ENCODE measurements at places on chromosomes 6 and 20.

DNA sequence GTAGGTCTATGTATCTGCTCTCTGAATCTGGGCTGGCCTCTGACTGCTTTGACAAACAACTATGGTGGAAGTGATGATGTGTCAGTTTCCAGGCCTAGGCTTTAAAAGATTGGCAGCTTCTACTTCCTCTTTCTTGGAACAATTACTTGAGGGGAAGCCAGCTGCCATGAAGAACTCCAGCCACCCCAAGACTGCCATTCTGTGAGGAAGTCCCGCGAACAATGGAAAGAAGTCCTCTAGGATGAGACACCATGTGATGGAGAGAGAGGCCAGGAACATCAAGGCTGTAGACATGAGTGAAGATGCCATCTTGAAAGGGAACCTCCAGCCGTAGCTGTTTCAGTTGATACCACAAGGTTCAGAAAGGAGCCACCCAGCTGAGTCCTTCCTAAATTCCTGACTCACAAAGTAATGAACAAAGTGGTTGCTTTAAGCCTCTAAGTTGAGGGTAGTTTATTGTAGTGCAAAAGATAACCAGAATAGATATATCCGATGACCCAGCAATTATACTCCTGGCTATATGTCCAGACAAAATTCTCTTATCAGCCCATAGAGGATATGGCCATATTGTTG lies 15.3 kb upstream of the TCF15 start:
- DNase-seq: no peak

DNA sequence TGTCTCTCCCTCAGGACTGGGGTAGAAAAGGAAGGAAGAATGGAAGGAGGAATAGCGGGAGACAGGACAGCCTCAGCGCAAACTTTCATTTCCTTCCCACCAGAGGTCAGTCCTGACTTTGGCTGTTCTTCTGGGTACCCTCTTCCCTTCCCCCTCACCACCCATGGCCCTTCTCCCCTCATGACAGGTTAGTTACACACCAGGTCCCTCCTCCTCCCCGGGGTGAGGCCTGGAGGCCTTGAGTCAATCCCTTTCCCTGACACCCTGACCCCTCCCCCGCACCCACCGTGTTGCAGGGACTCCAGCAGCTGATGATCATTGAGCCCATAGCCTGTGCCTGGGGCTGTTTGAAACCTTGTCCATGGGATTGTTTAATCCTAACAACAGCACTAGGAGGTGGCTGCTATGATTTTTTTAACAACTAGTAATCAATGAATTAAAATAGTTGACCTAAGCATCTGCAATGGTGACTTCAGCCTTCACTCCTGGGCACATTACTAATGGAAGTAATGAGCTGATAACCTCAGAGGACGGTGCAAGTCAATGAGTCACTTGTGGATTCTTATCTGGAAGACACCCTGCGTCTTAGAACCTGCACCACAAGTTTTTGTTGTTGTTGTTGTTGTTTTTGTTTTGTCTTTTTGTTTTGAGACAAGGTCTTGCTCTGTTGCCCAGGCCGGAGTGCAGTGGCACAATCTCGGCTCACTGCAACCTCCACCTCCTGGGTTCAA lies 46.6 kb upstream of the CCDC167 start:
- DNase-seq: no peak

DNA sequence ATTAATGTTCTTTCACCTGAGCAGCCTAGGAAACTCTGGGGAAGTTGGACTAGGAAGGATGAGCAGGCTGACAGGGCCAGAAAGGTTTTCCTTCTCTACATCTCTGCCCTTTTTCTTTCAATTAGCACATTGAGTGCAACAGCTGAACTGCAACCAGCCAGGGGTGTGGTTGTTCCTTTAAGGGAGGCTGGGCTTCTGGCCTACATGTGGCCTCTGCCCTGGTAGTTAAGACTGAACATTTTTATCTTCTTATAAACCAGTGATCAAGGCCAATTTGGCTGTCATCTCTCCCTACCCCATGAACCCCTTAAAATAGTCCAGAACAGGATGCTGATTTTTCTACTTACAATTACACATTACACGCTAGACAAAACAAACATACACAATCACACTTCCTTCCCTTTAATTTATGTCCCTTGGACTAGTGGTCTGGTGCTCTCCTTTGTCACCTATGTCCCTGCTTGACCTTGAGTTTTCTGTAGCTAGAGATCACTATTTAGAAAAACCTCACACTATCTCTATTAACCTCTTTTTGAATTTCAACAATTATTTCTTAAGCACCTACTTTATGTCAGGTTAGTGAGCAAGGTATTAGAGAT lies 60.3 kb downstream of the RNF217 start:
- no peak for DNase-seq

DNA sequence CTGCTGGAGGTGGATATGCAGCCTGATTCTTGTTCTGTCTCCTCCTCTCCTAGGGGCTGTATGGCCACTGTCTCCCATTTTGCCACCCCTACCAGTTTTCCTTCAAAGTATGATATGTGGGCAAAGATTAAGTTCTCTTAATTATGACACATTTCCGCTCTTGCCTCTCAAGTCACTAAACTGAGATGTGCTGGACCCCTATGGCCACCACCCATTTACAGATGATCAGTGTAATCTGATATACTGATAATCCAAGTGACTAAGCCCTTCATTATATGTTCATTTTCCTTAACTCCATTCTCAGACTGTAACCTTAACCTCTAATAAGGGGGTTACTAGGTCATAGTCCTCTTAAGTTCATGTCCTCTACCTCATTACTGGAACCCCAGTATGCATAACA lies 711 bp upstream of the C20orf141 start:
- DNase-seq: peak; percentile 54

All from Daoy (cell line).